Stimulated activated CD8-positive, alpha-beta memory T cell treated with anti-CD3 and anti-CD28 coated beads, Interleukin-4, amount 100 ng/mL, for 4 hours (primary cell): ENCODE measurements at places on chromosomes 4 and X.

DNA sequence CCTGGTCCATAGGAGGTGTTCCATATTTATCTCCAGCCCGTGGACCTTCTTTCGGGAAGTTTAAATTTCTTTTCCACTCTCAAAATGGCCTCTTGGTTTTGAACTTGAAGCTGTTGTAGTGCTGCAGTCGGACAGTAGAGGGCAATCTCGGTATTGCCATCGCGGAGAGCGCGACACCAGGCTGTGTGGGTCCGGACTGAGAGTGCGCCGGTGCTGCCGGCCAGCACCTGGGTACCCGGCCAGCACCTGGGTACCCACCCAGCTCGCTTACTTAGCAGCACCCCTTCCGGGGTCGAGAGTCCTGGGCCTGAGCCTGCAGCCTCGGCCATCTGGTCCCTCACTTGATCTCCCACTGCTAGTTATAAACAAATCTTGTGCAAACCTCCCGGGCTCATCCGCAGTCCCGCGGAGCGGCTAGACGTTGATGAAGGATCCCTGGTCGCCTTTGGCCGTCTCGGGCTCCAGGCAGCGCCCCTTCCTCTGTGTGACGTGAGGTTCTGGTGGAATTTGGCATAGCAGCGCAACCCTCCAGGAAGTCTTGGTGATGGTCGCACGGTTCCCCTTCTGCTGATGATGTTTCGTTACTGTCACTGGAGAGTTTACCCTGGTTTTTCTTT is 18.0 kb downstream of the FAM9A start:
- DNase-seq = no peak

DNA sequence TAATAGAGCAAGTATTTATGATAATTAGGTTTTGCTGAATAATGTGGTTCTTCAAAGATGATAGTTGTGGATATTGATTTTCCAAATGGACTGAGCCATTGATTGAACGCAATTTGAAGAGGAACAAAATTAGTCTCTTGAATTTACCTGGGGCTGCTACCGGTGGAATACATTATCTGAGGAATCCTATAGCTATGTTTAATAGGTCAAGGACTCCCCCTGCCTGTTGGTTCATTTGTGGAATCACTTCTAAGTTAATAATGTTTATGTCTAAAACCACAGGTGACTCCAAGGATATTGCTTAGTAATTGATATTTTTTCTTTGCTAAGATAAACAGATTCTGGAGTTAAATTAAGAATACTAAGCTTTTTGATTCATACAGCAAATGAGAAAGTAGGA is 576.0 kb upstream of the PABPC4L start:
- DNase-seq = no peak

- no peak for DNase-seq
Observed at GRCh38 chrX:103734125-103734760, 23.5 kb downstream of the TMEM31 start.

DNA sequence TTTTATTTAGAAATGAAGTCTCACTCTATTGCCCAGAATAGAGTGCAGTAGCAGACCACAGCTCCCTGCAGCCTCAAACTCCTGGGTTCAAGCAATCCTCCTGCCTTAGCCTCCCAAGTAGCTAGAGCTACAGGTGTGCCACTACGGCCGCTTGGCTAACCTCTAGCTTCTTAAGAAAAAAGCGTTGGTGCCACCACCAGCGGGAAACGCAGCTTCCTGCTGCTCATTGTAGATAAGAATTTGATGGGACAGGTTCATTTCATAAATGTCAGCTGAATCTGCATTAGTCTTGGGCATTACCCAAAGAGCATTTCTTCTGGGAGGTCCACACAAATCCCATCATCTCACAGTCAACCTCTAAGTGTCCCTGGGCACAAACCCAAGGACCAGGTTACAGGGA is 33.2 kb upstream of the NAP1L5 start:
- no peak for DNase-seq
